A549 treated with DMSO at 1 μM for 4 hours (cell line): ENCODE measurements at places on chromosomes 5 and 9. TPM values are rescaled to one million over a fixed set of nuclear protein-coding genes. Genes with fewer than 3 reads are reported as not detected.

DMRT2 gene
- total RNA-seq: 0.09 to 0.10 TPM in 2 of 5 replicates, not detected in the others

FOXD1 gene
- 16.1 to 22.6 TPM (median 18.1 TPM) in 5 replicates for total RNA-seq

BARHL1 gene
- total RNA-seq: 0.06 TPM in 1 of 5 replicates, not detected in the others

MED22 gene
- 25.4 to 31.8 TPM (median 30.0 TPM) in 5 replicates for total RNA-seq

C5orf58 gene
- not detected in 5 replicates for total RNA-seq

PRRT1B gene
- 0.54 to 0.88 TPM (median 0.65 TPM) in 4 of 5 replicates, not detected in the other for total RNA-seq

C5orf15 gene
- total RNA-seq: 44.9 to 66.0 TPM (median 58.7 TPM) in 5 replicates

FBXL7 gene
- 0.89 to 1.9 TPM (median 1.6 TPM) in 5 replicates for total RNA-seq

TLX3 gene
- not detected in 5 replicates for total RNA-seq

PCDHA1 gene
- total RNA-seq: 0.10 to 0.19 TPM (median 0.16 TPM) in 5 replicates

ENTPD2 gene
- total RNA-seq: 0.67 to 0.95 TPM (median 0.82 TPM) in 5 replicates

SPINK7 gene
- not detected in 5 replicates for total RNA-seq

KIF12 gene
- 1.4 to 2.8 TPM (median 2.0 TPM) in 5 replicates for total RNA-seq

SEMA6A gene
- total RNA-seq: 0.05 to 0.31 TPM (median 0.17 TPM) in 5 replicates

LRRC19 gene
- total RNA-seq: not detected in 5 replicates

ST8SIA4 gene
- total RNA-seq: 0.36 to 0.91 TPM (median 0.74 TPM) in 5 replicates

MEGF9 gene
- total RNA-seq: 23.4 to 34.5 TPM (median 32.2 TPM) in 5 replicates
